ENCODE measurements at places on chromosomes 13 and 19.

- no peak for DNase-seq
Observed at GRCh38 chr13:42279986-42280385, 8.0 kb downstream of the AKAP11 start.

- no peak for DNase-seq
Observed at GRCh38 chr13:103517066-103517767, 451.0 kb upstream of the SLC10A2 start.

DNA sequence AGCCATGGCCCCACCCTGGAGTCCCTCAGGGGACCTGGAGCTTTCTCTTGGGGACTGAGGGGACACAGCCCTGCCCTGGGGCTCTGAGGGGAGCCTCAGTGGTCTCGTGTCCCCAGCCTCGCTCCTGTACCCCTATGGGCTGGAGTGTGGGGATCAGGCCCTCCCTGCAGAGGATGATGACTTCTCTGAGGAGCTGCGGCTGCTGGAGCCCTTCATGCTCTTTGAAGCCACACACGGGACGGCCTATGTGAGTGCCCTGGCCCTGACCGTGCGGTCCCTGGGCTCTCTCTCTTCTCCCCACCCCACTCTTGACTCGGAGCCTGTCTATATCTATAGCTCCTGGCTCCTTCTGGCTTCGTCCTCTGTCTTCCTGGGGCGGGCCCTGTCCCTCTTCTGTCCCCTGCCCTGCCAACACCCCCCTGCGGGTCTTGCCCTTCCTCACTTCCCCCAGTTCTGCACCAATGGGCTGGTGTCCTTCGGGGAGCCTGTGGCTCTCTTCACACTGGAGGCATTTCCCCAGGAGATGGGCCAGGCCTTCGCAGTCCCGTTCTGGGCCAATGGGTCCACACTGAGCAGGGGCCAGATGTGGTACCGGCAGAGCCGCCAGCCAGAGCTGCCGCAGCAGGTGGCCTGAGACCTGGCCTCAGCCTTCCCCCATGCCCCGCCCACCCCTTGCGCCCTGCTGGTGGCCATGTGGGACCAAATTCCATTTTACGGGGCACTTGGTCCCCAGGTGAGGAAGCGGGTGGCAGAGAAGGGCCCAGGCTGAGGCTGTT lies 33.1 kb downstream of the HPN start:
- DNase-seq = no peak

- DNase-seq = no peak
Observed at GRCh38 chr13:48570216-48570828, 37.4 kb upstream of the RCBTB2 start.

Data from GM13976 (cell line).